Stimulated activated CD8-positive, alpha-beta memory T cell treated with anti-CD3 and anti-CD28 coated beads, Interleukin-7, amount 100 ng/mL, for 4 hours (primary cell): ENCODE measurements at places on chromosomes 2 and 18.

DNA sequence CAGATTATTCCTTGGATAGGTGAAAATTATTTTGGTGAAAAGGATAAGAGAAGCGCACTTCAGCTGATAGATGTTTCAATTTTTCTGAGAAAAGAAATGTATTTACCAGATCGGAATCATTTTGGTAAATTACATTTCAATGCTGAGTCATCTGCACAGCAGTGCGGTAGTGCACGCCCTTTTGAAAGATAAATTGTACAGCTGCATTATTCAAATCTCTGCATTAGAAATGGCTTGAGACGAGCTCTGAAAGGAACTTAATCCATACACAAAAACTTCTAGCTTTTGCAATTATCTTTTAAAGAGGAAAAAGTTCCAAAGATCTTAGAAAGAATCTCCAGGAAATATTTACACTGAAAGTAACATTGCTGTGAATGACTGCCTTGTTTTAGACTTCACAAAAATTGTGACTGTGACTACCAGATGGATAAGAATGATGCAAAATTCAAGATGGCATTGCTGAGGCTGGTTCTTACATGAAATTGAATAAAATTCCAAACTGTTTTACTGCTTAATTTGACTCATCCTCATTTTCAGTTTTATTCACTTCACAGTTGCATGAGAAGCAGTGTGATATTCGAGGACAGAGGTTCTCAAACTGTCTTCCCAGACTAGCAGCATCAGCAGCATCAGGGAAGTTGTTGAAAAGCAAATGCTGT lies 161.7 kb downstream of the RND3 start:
- DNase-seq, result no peak

- DNase-seq, result no peak
These were observed 82.8 kb downstream of the EPB41L3 start for GRCh38 chr18:5461041-5461440.

DNA sequence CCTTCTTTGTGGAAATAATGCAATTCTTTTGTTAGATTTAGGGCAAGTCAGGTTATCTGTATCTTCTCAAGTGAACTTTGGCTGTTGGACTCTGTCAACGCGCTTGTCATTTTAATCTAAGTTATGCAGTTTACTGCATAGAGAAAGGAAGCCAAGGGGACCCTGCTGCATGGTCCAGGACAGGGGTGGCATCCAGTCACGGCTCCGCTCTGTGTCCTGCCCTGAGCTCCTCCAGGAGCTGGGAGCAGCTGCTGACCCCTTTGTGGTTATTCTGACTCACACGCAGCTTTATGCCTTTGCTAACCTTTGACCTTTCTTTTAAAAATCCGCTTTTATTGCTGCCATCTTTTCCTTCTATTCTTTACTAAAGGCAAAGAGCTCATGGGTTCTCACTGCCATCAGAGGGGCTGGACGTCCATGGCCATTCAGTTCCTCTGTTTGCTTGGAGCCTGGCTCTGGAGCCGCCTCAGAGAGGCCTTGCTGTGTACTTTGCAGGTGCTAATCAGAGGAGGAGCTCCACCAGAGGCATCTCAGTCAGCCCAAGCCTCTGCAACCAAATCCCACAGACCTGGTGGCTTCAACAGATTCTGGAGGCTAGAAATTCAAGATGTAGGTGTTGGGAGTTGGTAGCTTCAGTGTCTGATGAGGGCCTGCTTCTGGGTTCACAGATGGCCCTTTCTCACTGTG lies 39.3 kb downstream of the SNTG2 start:
- DNase-seq, result no peak

DNA sequence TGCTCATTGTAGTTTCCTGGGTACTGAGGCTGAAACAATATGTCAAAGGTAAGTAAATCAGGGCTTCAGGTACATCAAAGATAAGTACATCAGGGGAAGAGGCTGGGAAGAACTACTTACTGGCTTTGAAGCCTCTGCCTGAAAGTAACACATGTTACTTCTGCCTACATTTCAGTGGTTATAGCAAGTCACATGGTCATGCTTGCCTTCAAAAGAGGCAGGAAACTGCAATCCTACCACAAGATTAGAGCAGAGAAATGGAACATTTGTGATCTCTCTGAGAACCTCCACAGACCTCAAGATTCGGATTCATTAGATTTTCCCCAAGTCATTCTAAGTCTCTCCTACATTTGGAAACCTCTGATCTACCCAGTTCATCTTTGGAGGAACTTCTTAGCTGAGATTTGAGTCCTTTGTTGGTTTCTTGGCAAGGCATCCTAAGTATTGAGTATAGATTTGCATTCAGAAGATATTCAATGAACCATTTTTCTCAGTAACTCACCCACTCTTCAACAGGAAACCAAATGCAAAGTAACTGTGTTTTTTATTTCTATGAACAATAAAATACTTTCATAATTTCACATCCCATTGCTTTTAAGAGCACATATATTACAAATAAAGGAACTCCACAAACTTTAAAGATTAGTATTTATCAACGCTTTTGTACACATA lies 48.5 kb upstream of the CCDC195 start:
- DNase-seq, result no peak

DNA sequence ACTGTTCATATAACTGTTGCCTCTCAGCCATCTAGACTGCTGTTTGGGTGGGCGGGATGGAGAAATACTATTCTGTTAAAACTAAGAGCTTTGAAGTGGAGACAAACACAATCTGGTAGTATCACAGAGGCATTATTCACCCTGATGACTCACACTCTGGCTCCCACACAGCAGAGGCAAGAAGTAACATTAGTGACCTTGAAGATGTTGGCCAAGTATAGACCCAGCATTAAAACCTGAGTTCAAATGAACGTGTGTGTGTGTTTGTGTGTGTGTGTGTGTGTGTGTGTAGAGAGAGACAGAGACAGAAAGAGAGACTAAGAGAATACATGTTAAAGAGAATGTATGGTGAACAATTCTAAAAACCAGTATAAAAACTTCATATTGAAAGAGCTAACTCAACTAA lies 22.5 kb upstream of the ACVR1 start:
- peak; percentile 77 for DNase-seq

DNA sequence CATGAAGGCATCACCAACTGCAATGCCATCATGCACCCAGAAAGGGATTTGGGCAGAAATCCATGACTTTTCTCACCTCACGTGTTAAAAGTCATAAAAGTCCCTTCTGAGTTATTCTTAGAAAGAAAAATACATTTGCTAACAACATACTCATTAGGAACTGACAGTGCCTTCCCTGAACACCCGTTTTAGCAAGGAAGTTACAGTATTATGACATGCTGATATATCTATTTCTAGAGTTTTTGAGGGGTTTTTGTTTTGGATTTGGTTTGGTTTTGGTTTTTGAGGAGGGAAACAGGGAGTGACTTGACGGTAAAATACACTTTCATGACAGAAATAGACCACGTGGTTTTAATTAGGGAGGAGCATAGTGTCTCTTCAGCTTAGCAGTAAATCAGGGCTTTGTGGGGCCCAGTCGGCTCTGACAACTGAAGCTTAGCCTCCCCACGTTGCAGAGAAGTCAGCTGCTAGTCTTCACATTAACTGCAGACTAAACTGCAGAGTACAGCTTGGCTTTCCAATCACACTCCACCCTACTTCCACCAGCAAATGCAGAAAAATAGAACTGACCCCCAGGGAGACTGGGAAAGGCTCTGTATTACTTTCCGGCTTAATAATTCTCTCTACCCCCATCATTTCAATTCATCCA lies 141.4 kb downstream of the FAM124B start:
- DNase-seq, result no peak

DNA sequence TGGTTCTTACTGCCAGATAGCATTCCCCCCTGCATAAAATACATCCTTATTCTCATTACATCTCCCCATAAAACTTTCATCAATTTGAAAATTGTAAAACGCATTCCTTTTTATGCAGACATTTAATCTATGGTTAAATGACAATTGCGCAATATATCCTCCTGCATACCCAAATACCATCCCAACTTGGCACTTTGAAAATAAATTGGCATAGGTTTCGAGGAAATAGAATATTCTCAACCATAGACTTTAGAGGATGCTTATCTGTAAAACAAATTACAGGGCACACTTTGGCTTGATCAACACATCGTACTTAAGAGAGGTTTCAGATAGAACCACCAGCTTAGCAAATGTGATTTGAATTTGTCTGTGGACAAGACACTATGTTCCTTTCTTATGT lies 31.0 kb upstream of the CAVIN2 start:
- no peak for DNase-seq

DNA sequence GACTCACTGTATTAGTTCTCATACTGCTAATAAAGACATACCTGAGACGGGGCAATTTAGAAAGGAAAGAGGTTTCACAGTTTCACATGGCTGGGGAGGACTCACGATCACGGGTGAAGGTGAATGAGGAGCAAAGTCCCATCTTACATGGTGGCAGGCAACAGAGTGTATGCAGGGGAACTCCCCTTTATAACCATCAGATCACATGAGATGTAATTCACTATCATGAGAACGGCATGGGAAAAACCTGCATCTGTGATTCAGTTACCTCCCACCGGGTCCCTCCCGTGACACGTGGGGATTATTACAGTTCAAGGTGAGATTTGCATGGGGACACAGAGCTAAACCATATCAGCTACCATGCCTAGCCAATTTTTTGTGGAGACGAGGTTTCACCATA lies 168.2 kb downstream of the NEDD4L start:
- DNase-seq, result no peak

GRCh38 chr2:215951558-215951957 lies 61.8 kb downstream of the MREG start:
- no peak for DNase-seq

DNA sequence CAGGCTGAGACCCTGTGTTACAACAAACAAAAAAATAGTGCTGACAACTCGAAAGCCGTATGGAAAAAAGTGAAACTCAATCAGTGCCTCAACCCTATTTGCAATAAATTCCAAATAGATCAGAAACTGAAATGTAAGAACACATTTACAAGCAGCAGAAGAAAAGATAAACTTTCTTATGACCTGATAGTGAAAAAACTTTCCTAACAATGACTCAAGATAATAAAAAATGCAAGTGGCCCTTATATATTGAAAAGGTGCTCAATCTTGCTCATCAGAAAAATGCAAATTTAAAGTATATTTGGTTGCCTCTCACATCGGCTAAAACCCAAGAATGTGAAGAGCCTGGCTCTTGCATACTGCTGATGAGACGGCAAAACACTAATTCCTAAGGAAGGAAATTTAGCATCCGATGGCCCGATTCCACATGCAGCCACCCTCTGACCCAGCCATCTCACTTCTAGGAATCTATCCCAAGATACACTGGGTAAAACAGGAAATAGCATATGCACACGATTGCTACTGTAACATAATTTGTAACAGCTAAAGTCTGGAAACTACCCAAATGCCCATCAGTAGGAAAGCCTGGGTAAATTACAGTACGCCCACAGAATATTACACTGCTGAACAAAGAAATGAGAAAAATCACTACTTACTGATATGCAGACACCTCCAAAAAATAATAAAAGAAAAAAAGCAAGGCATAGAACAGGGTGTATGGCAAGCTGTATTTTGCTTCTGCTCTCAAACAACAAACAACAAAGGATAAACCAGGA lies 56.8 kb downstream of the HDLBP start:
- no peak for DNase-seq

DNA sequence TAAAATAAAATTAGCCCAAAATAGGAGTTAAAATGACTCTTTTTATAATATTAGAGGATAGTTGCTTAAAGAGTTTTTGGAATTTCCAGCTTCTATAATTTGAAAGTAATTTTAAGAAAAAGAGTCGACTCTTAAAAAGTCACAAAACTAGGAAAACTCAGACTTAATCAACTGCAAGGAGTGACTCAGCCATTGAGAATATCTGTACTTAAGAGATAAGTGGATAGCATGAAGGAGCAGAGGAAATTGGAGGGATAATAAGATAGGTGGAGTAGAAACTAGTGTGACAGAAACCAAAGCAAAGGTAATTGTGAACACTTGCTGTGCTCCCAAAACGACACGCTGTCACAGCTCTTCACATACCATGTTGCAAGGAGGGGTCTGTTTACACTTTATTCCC lies 8.4 kb downstream of the RSAD2 start:
- DNase-seq, result no peak

DNA sequence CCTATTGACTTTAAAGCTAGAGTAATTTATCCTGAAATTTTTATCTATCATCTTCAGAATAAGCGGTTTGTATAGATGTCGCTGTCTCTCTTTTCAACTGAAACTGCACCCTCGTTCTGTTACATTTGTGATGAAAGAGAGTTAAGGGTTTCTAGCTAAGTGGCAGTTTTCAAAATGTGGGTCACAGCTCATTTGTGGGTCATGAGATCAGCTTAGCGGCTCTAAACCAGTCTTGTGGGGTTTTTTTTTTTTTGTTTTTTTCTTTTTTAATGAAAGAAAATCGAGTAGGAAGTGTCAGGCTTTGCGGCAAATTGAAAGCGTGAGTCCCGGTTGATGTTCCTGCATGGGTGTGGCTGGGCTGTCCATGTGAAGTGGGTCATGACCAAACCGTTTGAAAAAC lies 31.2 kb downstream of the SALL3 start:
- DNase-seq, result no peak

GRCh38 chr2:179511105-179511789 lies 246.6 kb upstream of the SESTD1 start:
- no peak for DNase-seq

GRCh38 chr2:185807351-185807750 lies 68.7 kb downstream of the FSIP2 start:
- no peak for DNase-seq

GRCh38 chr2:105315314-105315713 lies 14.2 kb downstream of the TGFBRAP1 start:
- DNase-seq, result no peak

DNA sequence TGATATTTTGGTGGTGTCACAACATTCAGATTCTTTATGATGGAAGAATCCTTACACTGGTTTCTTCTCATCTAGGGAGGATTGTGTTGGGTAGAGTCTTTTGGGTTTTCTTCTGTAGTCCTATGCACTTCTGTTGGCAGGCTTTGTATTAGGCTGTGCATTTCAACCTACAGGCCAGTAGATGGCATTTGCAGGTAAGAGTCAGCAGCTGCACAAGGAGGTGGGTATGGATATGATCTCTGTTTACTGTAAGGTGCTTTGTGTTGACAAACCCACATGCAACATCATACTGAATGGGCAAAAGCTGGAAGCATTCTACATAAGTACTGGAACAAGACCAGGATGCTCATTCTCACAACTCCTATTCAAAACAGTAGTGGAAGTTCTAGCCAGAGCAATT lies 656.8 kb downstream of the METTL4 start:
- no peak for DNase-seq

DNA sequence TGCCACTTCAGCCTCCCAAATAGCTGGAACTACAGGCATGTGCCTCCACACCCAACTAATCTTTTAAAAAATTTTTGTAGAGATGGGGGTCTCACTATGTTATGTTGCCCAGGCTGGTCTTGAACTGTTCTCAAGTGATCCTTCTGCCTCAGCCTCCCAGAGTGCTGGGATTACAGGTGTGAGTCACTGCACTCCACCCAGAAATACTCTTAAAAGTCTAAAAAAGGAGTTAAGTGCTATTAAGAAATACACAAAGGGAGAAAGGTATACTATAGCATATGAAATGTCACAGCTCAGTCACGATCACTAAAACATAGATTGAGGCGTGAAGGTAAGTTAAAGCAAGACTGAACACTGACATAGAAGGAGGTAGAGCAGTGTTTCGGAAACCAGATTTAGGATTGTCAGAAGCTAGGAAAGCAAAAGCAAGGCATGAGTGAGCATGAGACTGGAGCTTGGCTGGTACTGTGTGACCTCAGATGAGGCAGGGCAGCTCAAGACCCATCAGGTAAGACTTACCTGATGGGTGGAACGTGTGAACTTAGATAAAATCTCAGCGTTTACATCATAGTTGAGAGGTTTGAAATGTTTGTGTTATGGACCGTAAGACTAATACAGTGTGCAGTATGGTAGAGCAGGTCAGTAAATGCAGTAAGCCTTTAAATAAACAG lies 9.2 kb downstream of the CCNYL1 start:
- DNase-seq, result no peak

GRCh38 chr2:33377048-33377447 lies 99.4 kb upstream of the RASGRP3 start:
- DNase-seq, result no peak
